ENCODE measurements at places on chromosomes 5 and 9.

DNA sequence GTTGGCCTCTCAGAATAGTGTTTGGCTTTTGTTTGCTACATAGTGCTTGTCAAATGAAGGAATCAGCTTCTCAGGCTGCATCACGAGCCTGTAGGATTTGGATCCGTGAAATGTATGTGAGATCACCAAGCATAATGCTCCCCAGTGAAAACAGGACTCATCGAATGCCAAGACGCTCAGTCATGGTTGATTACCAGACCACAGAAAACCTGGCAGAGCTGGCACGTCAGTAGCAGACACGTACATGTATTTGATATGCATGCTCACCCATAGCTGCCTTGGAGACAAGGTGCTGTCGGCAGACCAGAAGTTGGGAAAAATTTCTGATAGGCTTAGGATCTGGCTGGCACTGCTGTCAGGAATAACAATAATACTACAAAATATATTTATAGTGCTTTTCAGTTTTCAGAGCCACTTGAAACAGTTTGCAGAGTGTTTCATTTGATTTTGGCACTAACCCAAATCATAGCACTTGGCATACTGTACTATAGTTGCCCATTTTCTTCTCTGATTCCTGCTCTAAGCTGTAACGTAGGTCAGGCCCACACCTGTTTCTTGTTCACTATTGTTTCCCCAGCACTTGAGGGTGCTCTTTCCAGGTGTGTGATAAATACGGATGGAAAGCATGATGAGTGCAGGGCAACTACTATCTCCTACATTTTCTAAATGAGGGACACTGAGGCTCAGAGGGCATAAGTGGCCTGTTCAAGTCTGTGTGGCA lies 226.1 kb downstream of the NR3C1 start:
- peak; percentile 71 for DNase-seq

GRCh38 chr5:148808864-148809642 lies 17.4 kb upstream of the ADRB2 start:
- DNase-seq: no peak

DNA sequence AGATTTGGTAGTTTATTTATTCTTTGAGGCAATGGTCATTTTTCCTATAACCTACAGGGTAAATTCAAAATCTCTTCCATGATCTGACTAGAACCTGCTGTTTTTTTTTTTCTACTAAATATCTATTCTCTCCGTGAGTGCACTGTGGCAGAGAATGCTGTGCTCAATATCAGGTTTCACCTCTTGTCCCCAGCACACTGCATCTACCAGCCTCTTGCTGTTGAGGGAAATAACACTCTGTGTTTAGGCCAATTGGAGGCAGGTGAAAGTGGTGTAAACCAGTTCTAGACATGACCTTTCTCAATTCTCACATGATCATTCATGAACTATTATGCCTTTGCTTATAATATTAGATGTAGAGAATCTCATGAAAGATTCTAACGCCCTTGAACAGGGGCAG lies 2365.9 kb downstream of the MAT2B start:
- DNase-seq: no peak

- no peak for DNase-seq
These were observed 42.5 kb upstream of the BASP1 start for GRCh38 chr5:17174965-17175364.

GRCh38 chr5:83510260-83510659 lies 38.7 kb downstream of the VCAN start:
- DNase-seq: no peak

DNA sequence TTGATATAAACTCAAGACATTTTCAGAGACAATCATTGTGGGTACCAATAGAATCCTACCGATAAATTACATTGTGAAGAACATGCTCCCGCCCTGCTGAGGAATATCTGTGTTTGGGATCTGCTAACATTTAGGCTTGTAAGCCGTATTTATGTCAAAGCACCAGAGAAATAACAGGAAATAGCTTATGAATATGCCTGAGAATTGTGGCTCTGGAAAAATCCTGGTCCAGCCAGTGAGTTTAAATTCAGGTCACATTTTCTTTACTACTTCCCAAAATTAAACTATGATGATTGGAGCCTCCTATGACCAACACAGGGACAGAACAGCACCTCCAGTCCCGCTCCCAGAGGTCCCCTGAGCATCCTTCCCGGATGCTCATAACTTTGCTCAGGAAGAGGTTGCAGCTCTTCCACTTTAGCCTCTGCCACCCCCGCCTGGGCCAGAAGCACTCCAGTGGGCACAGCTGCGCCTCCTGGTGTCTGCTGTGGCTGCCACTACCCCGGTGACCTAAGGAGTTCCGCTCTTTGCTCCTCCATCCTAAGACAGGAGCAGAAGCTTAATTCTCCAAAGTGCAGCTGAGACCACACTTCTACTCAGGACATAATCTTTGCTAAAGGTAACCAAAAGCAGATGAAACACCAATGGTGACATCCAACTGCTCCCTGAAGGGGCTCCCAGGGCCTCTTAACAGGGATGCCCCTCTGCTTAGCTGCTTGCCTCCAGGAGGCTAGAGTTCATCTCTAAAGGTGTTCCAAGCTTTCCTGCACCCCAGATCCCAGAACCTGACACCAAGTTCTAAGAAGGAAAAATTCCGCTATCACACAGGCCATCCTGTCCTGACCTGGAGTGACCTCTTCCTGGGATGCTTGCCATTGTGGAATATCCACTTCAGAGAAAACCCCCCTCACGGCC lies 58.8 kb downstream of the SLC1A1 start:
- DNase-seq: no peak

- no peak for DNase-seq
These were observed 39.6 kb downstream of the PDE6A start for GRCh38 chr5:149904977-149905376.

DNA sequence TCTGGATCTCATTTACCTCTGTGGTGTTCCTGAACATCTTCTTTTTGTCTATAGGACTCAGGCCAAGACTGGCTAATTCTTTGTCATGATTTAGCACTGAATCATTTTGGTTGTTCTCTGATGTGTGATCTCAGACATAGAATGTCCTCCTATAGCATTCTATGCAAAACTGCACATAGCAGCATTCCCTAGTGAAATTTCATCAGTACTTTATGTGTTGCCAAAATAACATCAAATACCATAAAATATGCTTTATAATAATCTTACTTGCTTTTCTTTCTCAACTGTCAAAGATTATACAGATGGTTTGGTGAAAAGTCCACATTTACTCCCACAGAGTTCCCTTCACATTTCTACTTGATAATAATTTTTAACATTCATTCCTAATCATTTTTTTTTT lies 115.7 kb upstream of the MPDZ start:
- no peak for DNase-seq

DNA sequence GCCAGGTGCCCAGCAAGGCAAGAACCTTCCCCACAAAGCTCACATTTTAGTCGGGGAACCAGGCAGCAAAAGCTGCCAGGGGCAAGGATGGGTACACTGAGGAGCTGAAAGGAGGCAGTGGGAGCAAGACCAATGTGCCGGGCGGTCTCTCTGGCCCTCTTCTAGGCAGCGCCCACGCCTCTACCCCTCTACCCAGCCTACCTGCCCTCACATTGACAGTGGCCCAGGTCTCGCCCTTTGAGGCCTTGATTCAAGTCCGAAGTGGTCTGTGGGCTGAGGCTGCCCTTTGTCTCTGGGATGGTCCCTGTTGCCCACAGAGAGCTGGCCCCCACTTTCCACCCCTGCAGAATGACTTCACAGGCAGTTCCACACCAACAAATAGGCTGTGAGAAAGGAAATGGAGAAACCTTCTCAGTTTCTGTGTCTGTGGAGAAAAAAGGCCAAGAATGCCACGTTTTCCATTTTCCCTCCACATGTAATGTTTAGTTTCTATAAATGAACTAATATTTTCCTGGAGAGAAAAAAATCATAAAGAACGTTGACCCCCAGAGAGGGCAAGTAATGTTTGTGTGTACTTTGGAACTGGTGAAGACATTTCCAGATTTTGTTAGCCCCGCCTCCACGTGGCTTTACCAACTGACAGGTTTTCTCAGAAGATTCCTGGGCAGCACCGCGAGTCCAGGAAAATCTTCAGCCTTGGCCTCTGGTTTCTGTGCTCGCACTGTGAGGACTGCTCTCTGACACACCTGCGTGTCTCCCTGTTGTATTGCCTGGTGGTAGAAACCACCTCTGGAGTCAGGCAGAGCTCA lies 57.4 kb upstream of the ANGPTL2 start:
- no peak for DNase-seq

DNA sequence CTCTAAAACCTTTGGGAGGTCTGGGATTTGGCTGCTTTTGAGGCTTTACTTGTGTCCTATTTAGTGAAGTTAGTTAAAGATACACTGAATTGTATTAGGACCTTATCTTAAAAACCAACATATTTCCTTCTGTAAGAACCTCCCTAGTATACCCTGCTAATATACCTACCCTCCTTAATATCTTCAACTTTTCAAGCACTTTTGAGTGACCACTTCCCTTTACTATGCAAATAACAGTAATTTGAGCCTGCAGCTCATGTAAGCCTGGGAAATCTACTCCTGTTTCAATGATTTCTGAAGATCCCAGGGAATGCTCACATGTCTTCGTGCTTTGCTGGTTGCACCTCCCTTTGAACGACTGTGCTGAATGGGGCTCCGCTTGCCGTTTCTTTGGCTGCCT lies 358.5 kb downstream of the YTHDC2 start:
- DNase-seq: no peak

DNA sequence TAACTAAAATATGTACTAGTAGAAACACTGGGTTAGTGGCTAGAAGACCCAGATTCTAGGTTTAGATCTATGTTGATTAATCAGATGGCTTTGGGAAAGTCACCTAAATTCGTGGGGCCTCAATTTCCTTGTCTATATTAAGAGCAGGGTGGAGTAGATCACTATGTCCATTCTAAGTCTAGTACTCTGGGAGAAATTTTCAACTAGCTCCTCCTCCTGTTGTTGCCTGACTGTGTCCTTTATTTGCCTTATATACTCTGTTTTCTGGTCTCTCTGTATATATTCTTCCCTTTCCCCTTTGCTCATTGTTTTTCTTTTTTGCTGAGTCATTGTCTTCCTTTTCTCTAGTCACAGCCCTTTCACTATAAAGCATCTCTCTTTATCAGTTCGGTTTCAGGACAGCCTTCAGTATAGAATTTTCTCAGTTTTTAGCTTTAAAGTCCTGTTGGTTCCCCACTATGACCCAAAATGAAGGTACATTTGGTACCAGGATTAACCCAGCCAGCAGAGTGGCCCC lies 44.5 kb upstream of the CDH6 start:
- peak; percentile 3 for DNase-seq

DNA sequence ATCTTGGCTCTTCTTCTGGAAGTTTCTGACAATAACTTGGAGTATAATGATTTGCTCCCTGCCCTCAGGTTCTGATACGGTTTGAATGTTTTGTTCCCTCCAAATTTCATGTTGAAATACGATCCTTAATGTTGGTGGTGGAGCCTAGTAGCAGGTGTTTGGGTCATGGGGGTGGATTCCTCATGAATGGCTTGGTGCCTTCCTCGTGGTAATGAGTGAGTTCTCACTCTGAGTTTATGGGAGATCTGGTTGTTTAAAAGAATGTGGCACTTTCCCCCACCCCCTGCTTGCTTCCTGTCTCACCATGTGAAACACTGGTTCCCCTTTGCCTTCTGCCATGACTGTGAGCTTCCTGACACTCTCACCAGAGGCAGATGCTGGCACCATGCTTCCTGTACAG lies 103.0 kb upstream of the OSMR start:
- DNase-seq: no peak

DNA sequence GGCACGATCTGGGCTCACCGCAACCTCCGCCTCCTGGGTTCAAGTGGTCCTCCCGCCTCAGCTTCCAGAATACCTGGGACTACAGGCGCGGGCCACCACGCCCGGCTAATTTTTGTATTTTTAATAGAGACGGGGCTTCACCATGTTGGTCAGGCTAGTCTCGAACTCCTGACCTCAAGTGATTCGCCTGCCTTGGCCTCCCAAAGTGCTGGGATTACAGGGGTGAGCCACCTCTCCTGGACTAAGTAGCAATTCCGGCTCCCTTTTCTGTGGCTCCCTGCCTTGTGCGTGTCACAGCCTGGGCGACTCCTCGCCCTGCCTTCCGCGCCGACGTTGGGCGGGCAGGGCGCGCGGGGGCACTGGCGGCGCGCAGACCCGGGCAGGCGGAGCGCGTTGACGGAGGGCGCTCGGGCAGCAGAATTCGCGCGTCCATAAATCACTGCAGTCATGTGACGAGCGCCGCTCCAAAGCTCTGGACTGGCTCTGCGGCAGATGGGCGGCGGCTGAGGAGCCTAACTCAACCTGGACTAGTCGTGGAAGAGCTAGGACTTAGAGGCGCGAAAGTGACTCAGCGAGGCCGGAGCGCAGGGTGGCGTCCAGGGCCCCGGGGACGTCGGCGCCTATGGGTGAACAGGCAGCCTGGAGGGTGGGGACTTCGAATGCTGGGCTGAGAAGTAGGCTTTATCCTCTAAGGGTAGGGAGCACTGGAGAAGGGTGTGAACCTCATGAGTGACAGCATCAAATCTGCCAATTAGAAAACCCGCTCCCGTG lies 1.4 kb upstream of the CIZ1 start:
- peak; percentile 86 for DNase-seq

GRCh38 chr5:32282633-32283032 lies 30.1 kb downstream of the MTMR12 start:
- DNase-seq: no peak

DNA sequence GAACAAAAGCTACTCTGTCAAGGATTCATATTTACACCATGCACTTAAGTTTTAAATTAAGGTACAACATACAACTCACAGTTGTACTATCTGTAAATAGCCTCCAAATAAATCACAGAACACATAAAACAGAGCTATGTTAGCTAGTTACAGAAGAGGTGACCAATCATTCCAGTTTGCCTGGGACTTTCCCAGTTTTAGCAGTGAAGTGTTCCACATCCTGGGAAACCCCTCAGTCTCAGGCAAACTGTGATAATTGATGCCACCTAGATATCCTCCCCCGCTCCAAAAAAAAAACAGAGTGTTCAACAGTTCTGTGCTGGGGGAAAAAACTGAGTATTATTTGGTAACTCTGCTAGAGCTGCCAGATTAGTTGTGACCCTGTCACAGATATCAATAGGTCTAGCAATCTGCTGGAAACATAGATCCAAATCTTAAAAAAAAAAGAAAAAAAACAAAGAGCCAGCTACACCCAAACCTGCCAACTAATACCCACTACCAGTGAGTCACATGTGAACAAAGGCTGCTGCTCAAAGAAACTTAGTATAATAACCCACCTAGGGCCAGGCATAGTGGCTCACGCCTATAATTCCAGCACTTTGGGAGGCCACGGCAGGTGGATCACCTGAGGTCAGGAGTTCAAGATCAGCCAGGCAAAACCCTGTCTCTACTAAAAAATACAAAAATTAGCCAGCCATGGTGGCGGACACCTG lies 5.7 kb downstream of the TBCA start:
- DNase-seq: no peak

DNA sequence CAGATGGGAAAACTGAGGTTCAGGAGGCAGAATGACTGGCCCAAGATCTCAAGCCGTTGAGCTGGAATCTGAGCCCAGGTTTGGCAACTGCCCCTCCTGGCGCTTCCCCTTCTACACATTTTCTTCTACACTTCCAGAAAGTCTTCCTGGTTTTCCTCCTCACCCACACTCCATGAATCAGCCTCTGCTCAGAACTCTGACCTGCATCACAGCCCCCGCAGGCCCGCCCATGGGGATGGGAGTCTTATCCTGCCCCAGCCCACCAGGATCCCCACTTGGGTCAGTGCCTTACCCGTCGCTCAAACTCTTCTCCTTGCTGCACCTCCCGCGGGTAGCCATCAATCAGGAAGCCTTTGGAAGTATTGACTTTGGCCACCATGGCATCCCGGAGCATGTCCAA lies 5.9 kb downstream of the AK1 start:
- no peak for DNase-seq

GRCh38 chr9:94802793-94803192 lies 76.3 kb downstream of the AOPEP start:
- DNase-seq: no peak

All from fibroblast of gingiva (primary cell).